ENCODE measurements at places on chromosomes 12 and 14. TPM values are rescaled to one million over a fixed set of nuclear protein-coding genes. Genes with fewer than 3 reads are reported as not detected.

DNA sequence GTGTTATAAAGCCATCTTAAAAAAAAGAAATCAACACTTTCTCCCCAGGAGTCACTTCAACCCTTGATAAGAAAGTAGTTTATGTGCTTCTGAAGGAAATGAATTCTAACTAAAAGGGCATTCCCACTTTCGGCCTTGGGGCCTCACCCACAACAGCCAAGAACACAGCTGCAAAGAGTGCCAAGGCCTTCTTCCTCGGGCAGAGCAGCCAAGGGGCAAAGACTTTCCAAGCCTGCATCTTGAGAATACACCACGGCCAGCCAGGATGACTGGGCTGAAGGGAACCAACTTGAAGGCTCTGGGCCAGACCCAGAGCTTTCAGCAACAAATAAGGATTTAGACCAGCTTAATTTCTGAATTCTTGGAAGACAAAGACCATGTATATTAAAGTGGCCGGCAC is 60.4 kb upstream of the FOXN3 start:
- no peak for DNase-seq

GRCh38 chr12:67748743-67749040 is 100.1 kb downstream of the DYRK2 start:
- no peak for DNase-seq

The INHBE gene
- 1.7 TPM for polyA plus RNA-seq

DNA sequence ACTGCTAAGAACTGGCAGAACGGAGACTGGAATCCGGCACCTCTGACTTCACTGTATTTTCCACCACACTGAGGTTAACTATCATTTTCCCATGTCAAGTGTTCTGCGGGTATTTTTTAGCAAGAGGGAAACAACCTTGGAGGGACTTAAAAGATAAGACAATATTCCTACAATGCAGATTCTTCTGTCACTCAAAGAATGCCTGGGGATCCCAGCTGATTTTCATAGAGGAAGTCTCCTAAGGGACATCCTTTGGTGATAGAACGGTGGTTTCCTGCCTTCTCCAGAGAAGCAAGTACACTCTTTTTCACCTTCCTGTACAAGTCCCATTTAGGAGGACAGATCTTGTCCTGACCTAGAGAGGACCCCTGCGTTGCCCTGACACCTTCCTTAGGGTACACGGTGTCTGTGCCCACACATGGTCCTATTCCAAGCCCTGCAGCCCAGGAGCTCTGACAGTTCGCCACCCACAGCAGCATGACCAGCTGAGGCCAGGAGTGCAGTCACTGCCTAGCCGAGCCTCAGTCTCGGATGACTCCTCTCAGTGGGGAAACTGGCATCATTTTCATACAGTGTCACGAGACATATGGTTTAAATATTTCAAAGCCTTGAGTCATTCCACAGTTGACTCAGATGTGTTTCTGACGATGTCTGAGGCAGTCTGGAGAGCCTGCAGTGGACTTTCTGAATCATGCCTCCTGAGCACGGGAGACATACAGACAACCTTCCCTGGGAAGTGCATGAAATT is 181.3 kb upstream of the FKBP4 start:
- peak; percentile 21 for DNase-seq

- DNase-seq = peak; percentile 13
Observed at GRCh38 chr12:110744601-110745264, 2.0 kb upstream of the PPP1CC start.

The LRTM2 gene
- 0.20 TPM for polyA plus RNA-seq

The SLCO1B1 gene
- polyA plus RNA-seq = not detected

DNA sequence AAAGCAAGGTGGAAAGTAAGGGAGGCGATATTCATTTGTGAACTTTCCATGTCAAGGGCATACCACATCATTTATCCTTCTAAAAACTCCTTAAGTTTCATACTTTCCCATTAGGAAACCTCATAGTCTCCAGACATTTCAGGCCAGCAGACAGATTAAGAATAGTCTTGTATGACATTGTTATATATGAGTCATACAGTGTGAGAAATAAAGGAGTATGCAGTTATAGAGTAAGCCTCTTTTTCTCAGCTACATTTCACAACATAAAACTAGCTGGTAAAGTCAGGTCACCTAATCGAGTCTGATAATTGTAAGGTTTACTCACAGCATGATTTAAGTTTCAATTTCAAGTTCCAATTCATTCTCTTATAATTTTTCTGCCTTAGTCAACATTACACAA is 164.3 kb downstream of the GRIP1 start:
- DNase-seq = no peak

DNA sequence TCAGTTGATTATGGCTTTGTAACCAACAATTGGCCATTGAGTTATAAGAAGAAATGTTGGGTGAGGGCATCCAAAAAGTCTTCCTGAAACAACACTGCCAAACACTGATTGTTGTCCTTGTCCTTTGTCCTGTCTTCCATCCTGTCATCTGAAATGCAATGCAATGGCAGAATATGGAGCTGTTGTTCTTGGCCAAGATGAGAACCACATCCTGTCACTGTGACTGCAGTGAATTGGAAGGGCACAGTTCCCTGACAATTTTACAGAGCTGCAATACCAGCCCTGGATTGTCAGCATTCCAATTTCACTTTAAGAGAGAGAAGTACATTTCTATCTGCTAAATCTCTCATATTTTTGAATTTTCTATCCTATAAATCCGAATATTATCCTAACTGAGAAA is 613.3 kb downstream of the FLRT2 start:
- DNase-seq = no peak

DNA sequence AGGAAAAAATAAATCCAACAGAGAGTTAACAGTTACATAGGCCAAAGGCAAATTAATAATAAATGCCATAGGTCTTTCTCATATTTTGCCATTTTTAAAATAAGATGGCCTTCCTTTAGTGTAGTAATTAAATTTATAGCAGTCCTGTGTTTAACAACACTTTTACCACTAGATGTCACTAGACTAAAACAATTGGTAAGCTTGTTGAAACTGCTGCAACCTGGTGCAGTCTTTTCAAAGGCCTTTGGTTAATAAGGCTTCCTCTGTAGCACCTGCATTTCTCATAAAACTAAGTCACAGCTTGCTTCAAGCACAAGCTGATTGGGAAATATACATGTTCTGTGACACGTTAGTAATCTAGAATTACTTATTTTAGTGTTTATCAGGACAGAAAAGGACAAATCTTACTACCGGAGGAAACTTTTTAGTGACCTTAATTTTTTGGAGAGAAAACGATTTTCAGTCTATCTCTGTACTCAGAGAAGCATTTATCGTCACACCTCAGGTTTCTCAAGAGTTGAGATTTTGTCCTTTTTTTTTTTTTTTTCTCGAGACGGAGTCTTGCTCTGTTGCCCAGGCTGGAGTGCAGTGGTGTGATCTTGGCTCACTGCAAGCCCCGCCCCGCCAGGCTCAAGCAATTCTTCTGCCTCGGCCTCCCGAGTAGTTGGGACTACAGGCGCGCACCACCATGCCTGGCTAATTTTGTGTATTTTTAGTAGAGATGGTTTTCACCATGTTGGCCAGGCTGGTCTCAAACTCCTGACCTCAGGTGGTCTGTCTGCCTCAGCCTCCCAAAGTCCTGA is 20.0 kb downstream of the BORCS5 start:
- DNase-seq = peak; percentile 70

DNA sequence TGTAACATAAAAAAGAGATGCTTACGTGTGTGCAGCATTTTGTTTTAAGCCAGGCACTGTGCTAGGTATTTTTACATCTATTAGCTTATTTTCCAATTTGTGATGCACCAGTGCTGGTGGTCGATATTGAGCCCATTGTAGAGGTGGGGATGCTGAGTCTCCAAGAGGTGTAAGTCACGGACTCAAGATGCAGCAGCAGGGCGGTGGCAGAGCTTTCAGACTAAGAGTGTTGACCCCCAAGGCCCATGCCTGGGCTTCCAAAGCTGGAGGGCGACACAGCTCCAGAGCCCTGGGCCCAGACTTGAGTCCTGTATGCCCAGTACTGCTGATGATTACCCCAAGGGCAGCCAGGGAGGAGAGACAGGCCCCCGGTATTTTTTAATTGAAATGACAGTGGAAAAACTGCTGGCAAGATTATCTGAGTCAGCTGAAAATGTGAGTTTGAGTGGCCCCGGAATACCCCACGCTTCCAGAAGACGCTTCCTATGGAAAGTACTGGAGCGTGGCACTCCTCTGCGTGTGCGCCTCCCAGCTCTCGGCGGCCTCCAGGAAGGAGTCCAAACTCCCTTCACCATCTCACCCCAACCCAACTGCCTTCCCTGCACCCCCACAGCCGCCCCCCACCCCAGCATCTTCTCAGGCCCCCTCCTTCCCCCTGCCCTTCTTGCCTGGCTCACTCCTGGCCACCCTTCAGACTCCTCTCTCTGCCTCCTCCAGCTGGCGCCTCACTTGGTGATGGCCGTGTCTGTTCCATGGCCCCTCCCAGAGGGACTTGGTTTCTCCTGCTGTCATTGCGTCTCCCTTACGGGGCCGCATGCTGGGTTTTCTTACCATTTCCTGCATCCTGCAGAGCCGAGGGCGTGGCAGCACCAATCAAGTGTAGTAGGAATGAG is 40.7 kb downstream of the ELK3 start:
- DNase-seq = no peak

- DNase-seq = no peak
Observed at GRCh38 chr12:82600379-82600778, 86.3 kb upstream of the TMTC2 start.

- DNase-seq = peak; percentile 18
Observed at GRCh38 chr12:92696216-92696615, 6.6 kb upstream of the PLEKHG7 start.

GRCh38 chr14:25250516-25250915 is 200.6 kb upstream of the STXBP6 start:
- no peak for DNase-seq

GRCh38 chr12:24152270-24152669 is 202.8 kb upstream of the SOX5 start:
- DNase-seq = no peak

- no peak for DNase-seq
Observed at GRCh38 chr12:3821441-3821840, 51.8 kb downstream of the PARP11 start.

GRCh38 chr12:57524814-57525614 is 2.4 kb downstream of the MBD6 start:
- DNase-seq = no peak

The TAS2R13 gene
- polyA plus RNA-seq = not detected

DNA sequence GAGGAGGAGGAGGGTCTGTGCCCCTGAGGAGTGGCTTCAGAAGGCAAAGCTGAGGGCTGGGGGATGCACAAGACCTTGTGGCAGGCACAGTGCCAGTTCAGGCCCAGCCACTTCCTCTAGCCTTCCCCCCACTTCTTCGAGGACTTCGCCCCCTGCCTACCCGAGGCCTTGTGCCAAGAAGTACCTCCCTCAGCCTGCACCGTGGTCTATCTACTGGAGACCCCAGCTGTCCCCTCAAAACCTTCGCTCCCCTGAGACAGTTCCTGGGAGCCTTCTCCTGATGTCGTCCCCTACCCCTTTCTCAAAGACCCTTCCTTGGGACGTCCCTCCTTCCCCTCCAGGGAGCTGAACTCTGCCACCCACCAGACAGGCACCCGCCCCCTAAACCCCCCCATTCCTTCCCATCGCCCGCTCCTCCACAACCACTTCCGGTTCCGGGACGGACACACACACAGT is 604 bp downstream of the ZNF384 start:
- DNase-seq = no peak

- no peak for DNase-seq
Observed at GRCh38 chr12:104956870-104957718, 996 bp downstream of the SLC41A2 start.

DNA sequence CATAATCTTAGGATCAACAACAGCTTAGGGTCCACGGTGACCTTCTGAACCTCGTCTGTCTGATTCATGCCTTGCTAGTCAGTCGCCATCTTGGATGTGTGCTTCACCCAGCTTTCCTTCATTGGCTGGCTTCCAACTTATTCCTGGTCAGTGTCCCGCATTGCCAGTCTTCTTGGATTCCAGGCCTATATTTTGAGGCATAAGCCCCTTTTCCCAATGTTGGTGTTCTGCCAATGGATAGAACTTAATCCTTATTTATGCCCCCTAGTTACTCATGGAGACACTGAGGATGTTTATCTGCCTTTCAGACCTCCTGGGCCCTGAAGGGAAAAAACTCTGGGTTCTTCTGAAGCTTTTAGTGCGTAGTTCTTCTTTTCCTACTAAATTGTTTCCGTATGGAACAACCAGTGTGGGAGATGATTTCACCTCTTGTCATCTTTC is 5.8 kb downstream of the JDP2 start:
- DNase-seq = no peak

DNA sequence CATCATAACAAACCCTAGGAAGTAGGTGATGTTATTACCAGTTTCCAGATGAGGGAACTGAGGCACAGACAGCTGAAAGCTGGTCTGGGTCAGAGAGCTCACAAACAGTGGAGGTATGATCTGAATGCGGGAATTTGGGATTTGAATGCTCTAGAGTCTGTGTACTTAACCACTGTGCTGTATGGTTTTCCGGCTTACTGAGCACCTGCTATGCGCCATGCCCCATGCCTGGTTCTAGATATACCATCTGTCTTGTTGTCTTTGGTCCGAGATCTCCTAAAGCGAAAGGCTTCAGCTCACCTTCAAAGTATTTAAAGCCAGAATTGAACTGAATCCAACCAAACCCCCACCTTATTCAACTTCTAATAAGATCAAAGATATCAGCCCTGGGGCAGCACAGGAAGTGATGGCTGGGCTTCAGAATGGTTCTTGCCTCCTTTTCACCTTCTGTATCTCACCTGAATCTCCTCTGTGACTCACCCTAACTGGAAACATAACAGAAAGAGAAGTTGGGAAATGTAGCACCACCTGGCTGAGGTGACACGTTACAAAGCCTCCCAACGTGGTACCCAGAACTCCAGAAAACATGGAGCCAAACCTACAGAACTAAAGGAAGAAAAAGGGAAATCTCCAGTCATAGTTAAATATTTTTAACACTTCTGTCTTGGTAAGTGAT is 54.3 kb downstream of the PRMT8 start:
- DNase-seq = no peak

- DNase-seq = peak; percentile 35
Observed at GRCh38 chr12:65123435-65124063, 2.4 kb upstream of the WIF1 start.

GRCh38 chr12:25957793-25958427 is 572 bp upstream of the RASSF8 start:
- DNase-seq = peak; percentile 57

DNA sequence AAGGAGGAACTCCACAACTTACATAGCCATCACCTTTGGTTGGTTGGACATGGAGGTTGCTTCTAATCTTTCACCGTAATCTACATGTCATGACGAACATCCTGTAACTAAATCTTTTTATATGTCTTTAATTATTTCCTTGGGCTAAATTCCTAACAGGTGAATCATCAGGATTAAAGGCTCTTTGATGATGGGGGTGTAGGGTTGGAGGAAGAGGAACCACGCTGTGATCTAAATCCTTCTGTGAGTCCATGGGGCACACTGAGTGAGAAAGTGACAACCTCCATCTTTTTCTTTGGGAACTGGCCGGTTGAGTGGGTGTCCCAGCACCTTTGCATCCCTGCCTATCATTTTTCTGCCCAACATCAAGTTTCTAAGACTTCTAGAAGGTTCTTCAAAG is 31.1 kb upstream of the MAP1LC3B2 start:
- DNase-seq = no peak
